Stimulated activated CD4-positive, alpha-beta T cell treated with anti-CD3 and anti-CD28 coated beads, Interleukin-1b, Interleukin-23, amount 100 ng/mL, for 1 hour (primary cell): ENCODE measurements at places on chromosomes 16 and 17.

DNA sequence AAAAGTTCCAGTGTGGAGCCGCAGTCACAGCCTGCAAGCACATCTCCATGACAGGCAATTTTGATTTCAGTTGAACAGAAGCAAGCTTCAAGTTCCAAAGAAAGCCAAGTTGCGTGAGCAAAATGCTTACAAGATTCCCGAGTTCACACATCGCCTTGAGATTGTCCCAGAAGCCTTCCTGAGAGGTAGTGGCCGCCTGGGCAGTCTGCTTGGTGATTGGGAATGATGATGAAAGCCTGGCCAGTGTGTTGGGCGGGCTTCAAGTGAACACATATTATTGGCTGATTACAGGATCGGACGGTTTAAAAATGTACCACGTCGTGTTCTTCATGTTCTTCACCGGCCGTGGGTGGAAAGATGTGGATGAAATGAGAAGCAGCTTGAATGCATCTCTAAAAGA is 185.5 kb downstream of the FOXL1 start:
- DNase-seq: no peak

GRCh38 chr16:29686740-29687332 is 7.9 kb downstream of the QPRT start:
- no peak for DNase-seq

- DNase-seq: no peak
Observed at GRCh38 chr17:59899099-59899498, 6.2 kb downstream of the RPS6KB1 start.

DNA sequence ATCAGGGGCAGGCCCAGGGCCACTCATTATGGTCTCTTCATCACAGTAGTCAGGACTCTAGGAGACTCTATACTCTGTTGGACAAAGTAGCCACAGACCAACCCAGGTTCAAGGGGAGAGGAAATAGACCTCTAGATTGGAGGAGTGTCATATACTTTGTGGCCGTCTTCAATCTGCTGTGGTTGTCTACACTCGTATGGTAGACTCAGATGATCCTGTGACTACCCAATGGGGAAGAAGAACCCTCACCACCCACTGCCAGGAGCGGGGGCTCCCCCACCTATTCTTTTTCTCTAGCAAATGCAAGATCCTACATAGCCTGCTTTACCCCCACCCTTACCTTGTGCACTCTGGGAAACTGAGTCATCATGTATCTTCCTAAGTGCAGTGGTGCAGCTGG is 80.5 kb downstream of the KSR1 start:
- DNase-seq: no peak

DNA sequence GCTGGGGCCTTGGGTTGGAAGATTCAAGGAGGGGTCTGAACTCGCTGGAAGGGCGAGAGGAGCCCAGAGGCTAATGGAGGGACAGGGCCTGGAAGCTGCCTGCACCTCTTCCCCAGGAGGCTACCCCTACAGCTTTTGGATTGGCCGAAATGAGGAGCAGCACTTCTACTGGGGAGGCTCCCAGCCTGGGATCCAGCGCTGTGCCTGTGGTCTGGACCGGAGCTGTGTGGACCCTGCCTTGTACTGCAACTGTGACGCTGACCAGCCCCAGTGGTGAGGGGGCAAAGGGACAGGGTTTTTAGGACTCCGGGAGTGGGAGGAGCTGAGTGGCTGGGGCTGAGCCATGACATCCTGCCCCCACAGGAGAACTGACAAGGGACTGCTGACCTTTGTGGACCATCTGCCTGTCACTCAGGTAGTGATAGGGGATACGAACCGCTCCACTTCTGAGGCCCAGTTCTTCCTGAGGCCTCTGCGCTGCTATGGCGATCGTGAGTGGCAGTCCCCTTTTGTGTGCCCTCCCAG is 8.8 kb downstream of the CNTNAP1 start:
- no peak for DNase-seq

GRCh38 chr17:78667741-78668640 is 90.8 kb upstream of the DNAH17 start:
- no peak for DNase-seq

DNA sequence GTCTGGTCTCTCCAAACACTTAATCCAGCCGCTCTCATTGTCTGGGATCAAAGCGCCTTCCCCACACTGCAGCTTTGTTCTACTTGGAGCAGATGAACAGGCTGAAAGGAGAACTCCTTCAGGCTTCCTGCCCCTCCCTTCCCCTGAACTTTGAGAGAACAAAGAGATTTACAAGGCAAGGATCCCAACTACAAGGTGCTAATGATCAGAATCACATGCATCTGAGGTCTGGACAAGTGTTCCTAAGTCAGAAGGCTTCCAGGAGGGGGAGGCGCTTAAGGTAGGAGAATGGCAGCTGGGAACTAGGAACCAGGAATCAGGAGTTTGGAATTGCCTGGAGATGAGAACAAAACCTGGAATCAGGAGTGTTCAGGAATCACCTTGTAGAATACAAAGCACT is 606.3 kb upstream of the CDH11 start:
- DNase-seq: no peak

GRCh38 chr17:45432405-45433158 is at the start of gene ARHGAP27:
TSS of gene ARHGAP27 (minus strand) at chr17:45432870. CDS start at chr17:45430279, 2,591 bp downstream.
- no peak for DNase-seq

DNA sequence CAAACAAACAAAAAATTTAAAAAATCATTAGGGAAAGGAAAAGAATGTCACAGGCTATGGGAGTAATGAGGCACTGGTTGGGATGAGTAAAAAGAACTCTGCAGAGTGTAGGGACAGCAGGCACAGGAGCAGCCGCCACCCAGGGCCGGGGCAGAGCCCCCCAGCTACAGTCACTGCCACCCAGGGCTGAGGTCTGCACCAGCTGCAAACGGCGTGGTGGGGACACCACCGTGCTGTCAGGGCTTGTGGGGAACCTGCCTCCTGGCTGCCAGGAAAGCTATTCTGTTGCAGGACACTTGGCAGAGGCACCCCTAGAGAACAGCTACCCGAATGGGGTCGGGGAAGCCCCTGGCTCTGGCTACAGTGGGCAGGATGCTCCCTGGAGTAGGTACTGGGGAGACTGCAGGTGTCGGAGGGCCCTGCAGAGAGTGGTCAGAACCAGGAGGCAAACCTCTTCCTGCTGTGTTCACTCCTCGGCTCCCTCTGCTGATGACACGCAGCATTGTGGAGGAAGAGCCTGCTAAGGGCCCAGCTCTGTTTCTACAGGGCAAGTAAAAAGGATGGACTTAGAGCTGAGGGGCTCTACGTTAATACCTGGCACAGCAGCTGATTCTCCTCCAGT is 32.3 kb upstream of the CAPN15 start:
- DNase-seq: no peak

- no peak for DNase-seq
Observed at GRCh38 chr17:44988044-44988942, 20.2 kb upstream of the C1QL1 start.

DNA sequence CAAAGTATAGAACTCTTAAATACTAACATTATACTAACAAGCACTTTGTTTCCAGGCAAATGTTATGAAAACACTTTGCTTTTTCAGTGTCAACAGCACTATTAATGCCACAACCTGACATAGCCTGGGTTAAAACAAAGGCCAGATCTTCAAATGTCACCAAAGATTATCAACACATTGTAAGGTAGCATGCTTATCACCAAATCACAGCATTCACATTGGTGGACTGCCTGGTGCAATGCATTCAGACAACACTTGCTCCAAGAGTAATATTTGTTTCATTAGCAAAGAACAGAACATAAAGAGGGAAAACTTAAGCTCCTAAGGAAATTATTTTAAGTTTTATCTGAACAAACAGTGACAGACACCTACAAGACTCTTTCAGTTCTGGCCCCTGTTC is 1361.2 kb downstream of the CDH8 start:
- DNase-seq: no peak

DNA sequence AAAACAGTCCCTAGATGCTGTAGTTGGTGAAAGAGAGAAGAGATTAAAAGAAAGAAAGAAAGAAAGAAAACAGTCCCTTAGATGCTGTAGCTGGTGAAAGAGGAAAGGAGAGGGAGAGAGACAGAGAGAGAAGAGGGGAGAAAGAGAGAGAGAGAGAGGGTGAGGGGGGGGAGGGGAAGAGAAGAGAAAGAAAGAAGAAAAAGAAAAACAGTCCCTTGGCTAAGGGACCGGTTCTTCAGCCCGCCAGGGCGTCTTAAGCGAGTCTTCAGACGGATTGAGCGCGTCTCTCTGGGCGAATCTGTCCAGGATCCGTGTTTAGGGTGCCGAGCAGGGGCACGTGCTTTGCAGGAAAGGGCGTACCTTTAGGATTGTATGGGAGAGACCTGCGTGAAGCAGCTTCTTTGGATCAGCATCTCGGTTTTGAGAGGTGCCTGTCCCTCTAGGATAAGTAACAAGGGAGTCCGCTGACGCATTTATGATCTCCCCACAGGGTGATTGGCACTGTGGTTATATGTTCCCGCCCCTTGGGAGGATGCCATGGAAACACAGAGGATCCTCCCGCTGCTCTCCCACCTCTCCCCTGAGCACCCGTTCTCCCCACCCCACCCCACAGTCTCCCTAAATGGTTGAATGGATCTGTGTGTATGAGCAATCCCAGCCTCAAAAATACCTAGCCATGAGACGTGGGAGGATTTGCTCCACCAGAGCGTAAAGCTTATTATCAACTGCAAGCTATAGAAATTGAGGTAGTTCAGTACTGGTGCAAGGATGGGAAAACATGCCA is 16.7 kb downstream of the GNGT2 start:
- no peak for DNase-seq

DNA sequence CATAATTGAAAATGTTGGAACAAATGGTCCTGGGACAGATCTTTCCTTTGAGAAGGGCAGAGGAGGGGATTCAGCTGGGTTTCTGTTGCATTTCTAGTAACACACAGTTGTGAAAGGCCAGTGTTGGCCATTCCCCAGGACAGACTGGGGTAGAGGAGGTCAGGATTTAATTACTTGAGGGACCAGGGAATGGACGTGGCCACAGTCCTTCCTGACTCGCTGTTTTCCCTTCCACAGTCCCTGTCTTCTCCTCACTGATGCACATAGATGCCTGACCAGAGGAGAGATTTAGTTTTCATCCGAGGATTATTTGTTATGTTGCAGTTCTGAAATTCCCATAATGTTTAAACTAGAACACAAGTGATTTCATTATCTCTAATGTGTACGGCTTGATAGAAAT is 25.2 kb upstream of the HEATR6 start:
- DNase-seq: no peak

DNA sequence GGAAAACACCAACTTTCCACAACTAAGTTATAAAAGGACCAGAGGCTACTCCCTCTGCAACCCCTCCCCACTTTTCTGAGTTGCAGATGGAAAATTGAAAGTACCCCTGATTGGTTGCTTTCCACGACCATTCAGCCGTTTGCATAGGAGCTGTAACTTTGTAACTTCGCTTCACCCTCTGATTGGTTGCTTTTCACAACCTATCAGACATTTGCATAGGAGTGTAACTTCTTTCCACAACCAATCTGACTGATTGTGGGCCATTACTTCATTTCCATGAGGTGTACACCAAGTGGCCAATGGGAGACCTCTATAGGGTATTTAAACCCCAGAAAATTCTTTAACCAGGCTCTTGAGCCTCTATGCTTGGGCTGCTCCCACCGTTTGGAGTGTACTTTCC is 644.1 kb downstream of the WWOX start:
- DNase-seq: no peak

DNA sequence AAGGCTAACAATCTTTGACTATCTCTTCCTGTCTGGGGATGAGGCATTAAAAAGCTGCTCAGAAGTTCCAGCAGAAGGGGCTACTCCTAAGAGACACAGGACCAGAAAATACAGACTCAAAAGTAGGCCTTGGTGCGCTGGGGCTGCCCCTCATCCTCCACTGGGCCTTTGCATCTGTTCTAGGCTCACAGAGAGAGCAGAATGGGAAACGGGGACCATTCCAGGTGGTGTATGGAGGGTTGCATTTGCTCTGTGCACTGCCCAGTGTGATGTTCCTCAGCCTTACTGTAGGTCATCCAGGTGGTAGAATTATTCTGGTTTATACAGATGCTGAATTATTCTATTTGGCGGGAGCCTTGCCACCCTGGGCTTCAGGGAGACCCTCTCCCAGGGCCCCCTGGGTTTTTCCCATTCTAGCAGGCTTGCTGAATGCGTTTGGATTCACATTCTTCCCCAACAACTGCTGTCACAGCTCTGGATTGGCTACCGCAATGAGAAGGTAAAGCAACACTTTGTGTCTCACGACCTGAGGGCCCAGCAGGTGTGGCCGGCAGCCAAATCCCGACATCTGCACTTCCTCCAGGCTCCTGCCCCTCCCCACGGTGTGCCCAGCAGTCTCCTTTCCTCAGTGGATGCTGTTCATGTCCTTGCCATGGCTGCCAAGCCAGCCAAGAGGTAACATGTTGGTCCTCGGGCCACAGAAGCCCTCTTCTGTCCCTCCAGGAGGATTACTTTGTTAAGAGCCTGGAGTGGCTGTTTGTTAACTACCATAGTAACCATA is 25.0 kb upstream of the ZNHIT3 start:
- no peak for DNase-seq

GRCh38 chr17:6476810-6477179 is 32.5 kb downstream of the PIMREG start:
- DNase-seq: no peak

- no peak for DNase-seq
Observed at GRCh38 chr16:6884002-6884401, 448.6 kb upstream of the RBFOX1 start.

GRCh38 chr17:70050931-70051330 is 24.1 kb upstream of the KCNJ16 start:
- DNase-seq: no peak

GRCh38 chr17:39852239-39852638 is 11.9 kb downstream of the IKZF3 start:
- no peak for DNase-seq
